ENCODE measurements at places on chromosomes 12 and 14.
A peak's percentile ranks its signal among the peaks of the same experiment; 100 is the strongest.

GRCh38 chr12:51814311-51815088, 34.0 kb downstream of the FIGNL2 start:
- DNase-seq = peak; percentile 84

- DNase-seq = peak; percentile 70
These were observed 50.6 kb downstream of the LRCOL1 start for GRCh38 chr12:132559652-132560363.

- no peak for DNase-seq
These were observed 76.7 kb downstream of the GALNT8 start for GRCh38 chr12:4796694-4797482.

DNA sequence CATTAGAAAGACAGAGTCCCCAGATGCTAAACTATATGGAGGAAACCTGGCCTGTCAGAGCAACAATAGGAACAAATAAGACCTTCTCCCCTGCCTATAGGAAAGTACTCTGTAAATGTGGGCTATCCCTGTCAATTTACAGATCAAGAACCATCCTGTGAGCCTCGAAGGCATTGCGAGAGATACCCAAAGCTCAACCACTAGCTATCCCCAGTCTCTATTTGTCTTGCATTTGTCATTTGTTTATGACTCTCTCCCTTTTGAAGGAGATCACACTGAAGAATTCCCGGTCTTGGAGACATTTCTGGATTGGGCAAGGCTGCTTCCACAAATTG, 42.7 kb upstream of the DHRS4 start:
- DNase-seq = no peak

DNA sequence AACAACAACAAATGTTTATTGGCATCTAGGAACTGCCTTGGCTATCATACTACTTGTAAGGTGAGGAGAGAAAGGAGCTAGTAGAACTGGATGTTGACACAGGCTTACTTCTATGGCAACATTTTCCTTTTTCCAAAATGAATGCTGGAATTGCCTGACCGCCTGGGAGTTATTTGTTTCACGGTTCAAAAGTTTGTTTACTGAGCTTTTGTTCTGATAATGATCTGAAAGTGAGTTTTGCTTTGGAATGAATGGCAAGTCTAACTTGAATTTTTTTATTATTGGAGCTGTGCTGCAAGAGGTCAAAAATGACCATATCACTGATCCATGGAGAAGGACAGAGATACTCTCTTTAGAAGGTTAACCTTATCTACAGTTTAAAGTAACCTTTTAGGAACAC, 183.5 kb upstream of the CAND1 start:
- DNase-seq = no peak

GRCh38 chr14:72942934-72943333, 16.7 kb downstream of the DCAF4 start:
- no peak for DNase-seq

- DNase-seq = peak; percentile 13
These were observed 21.5 kb upstream of the KIF26A start for GRCh38 chr14:104116756-104117340.

GRCh38 chr12:52801773-52802172, 5.9 kb upstream of the KRT3 start:
- no peak for DNase-seq

DNA sequence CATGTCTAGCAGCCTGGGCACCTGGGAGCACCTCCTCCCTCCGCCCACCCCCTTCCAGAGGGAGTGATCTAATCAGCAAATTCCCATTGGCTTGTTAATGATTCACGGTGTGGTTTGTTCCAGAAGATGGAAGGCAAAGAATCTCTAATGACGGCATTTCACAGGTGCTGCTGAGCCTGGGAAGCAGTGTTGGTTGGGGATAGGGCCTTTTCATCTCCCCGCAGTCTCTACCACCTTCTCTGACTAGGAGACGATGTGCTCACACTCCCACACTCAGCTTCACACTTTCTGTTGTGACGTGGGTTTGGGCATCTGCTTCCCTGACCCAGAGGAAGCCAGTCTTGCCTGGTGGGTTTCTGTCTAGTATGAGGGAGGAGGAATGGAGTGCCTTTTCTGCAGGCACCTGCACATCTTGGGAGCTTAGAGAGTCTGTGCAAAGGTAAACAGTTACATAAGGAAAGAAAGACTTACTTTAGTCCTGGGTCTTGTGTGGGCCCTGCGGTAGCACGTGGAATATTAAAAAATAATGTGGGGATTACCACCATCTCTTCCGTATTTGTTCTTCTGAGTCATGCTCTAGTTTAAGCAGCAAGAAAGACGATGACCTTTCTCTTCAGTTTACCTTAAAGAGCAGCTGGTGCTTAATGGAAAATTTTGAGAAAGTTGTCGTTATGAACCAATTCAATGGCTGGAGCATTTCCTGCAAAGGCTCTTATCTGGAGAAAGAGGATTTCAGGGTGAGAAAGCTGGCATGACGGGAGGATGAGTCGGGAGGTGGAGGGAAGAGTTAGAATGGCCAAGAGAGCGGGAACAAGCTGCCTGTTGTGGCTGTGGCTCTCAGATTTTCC, 70.6 kb upstream of the ARHGAP5 start:
- no peak for DNase-seq

- no peak for DNase-seq
These were observed 34.5 kb downstream of the ERO1A start for GRCh38 chr14:52660832-52661231.

DNA sequence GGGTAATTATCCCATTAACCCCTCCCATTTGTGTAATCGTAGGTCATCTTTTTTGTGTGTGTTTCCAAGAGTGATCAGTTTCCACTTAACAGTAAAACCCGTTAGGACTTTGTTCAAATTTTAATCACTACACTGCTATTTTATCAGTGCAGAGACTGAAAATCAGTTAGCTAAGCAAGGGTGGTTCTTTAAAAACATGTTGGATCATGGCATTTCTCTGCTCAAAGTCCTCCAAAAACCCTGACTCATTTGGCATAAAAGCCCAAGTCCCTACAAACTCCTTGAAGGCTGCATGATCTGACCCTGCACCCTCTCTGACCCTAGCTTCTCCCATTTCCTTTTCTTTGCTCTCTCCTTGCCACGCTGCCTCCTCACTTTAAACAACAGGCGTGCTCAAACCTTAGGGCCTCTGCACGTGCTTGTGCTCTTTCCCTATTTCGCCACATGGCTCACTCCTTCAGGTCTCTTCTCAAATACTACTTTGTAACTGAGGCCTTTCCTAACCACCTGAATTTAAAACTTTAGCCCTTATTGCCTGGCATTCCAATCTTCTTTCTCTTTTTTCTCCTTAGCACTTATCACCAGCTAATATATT, 13.2 kb upstream of the OVCH1 start:
- no peak for DNase-seq

DNA sequence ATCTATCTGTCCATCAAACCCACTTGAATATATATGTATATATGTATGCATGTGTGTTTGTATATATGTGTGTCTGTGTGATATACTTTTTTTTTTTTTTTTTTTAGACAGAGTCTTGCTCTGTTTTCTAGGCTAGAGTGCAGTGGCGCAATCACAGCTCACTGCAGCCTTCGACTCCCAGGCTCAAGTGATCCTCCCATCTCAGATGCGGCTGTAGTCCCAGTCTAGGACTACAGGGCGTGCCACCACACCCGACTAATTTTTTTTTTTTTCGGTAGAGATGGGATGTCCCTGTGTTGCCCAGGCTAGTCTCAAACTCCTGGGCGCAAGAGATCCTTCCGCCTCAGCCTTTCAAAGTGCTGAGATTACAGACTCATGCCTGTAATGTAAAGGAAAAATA, 13.0 kb upstream of the APOBEC1 start:
- DNase-seq = no peak

- DNase-seq = no peak
These were observed 143.4 kb upstream of the ARHGAP5 start for GRCh38 chr14:31933716-31934115.

DNA sequence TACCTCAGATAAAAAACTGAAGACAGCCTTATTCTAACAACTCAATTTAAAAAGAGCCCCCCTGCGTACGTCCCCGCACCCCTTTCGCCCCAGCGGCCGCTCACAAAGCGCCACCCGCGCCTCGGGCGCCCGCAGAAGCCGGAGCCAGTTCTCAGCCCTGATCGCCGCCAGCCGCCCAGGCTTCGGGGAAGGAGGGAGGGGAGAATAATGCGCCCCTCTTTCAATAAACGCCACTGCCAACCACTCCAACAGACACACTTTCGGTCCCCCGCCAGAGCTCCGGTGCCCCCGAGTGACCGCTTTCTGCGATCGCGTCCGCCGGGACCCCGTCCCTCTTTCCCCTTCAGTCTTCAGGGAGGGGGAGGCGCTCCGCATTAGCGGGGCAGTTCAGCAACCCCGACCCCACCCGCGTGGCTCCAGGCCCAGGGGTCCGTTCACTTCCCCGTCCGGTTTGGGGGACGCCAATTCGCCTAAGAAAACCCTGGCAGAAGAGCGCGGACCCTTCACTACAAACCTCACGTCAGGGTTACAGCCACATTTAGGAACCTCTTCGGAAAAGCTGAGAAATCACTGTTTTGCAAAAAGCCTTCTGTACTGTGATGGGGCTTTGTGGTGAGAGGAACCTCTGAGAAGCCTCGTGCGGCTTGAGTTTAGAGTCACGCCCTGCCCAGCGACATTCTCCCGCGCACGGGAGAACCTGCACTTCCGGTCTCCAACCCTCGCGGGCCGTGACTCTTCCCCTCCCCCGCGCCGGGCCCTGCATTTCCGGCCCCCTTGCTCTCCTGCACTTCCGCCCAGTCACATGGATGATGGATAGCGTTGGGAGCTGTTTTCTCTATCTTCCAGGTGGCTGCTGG, 18.7 kb downstream of the FOXG1 start:
- no peak for DNase-seq

GRCh38 chr12:11580125-11580751, 69.2 kb upstream of the ETV6 start:
- DNase-seq = no peak

- peak; percentile 57 for DNase-seq
These were observed 256.3 kb upstream of the SFSWAP start for GRCh38 chr12:131454418-131455217.

GRCh38 chr12:131773582-131774221, 54.5 kb upstream of the MMP17 start:
- no peak for DNase-seq

DNA sequence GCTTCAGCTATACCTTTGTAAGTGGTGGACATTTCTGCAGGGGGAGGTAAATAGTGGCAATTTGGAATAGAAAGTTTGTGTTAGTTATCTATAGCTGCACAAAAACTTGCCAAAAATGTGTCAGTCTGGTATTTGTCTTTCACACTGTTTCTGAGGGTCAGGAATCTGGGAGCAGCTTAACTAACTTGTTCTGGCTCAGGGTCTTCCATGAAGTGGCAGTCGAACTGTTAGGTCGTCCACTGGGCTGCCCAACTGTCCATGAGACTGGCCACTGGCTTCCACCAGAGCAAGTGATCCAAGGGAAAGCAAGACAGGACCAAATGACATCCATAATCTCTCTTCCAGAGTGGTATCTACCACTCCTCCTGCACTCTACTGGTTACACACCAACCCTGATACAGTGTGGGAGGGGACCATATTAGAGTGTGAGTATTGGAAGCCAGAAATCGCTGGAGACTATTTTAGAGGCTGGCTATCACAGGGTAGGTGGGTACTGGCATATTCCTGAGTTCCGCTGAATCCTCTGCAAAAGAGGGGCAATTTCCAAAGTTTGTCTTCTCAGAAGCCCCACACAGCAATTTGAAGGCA, 60.9 kb downstream of the DYRK2 start:
- DNase-seq = no peak

DNA sequence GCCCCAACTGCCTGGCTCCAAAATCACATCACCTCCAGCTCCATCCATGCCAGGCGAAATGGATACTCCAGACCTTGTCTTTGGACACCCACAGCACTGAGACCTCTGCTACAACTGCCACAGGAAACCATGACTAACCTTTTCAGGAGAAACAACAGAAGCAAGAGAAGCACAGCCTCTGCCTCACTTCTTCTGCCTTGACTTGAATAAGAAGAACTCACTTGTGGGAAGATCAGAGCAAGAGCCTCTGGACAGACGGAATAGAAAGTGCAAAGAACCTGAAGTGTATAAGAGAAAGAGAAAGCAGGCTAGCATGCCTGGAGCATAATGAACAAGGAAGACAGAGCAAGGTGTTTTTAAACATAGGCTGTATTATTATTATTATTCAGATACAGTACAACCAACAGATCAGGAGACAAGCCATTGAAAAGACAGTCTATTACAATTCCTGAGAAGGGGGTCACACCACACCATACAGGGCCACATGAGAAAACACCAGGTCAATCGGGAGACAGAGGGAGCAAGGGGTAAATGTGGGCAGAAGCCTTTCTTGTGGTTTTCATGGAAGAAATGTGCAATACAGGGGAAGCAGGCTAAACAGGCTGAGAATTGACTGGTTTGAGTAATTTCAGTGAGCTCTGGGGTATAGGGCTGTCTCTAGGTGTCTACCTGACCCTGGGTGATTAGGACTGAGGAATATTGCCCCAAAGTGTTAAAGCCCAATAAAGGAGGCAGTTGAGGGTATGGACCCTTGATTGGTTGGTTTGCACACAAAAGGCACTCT, 7.4 kb upstream of the OR10P1 start:
- DNase-seq = no peak

- DNase-seq = no peak
These were observed 1.5 kb upstream of the HCAR1 start for GRCh38 chr12:122732170-122732569.

DNA sequence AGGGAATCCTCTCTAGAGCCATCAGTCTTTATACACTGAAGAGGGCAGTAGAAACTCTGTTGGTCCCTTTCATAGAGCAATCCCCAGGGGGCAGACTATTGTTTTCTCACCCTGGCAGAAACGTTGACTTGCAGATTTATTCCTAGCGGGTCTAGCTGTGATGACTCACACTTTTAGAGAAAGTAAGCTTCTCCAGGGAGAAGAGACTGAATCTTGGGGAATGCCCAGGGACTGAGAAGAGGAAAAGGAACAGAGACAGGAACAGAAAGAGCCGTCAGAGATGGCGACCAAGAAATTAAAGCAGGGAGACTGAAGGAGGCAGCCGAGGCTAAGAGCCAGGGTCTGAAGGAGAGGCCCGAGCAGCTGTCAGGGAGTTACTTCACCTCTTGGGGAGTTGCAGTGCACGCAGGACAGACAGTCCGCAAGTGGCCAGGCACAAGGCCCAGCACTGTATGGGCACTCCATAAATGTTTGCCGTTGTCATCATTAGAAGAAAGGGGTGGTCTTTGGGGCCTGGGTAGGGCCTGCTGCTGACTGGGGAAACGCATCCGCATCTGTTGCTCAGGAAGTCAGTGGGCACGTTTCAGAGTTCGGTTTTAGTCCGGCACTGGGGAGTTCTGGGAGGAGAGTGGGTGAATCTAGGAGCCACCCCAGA, 13.0 kb downstream of the PLEKHG6 start:
- DNase-seq = peak; percentile 66

GRCh38 chr12:33247625-33248024, 192.0 kb downstream of the SYT10 start:
- no peak for DNase-seq

DNA sequence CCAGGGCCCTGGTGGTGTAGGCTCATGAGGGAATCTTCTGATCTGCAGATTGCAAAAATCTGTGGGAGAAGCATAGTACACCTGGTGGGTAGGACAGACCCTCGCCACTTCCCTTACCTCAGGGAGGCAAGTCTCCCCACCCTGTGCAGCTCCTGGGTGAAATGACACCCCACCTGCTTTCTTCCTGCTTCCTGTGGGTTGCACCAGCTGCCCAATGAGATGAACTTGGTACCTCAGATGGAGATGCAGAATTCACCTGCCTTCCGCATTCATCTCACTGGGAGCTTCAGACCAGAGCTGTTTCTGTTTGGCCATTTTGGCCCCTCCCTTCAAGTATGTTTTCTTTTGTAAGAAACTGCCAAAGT, 4.7 kb downstream of the CLEC2D start:
- no peak for DNase-seq
